HEK293T (cell line): ENCODE measurements at places on chromosomes 1 and 21.
A peak's percentile ranks its signal among the peaks of the same experiment; 100 is the strongest.

DNA sequence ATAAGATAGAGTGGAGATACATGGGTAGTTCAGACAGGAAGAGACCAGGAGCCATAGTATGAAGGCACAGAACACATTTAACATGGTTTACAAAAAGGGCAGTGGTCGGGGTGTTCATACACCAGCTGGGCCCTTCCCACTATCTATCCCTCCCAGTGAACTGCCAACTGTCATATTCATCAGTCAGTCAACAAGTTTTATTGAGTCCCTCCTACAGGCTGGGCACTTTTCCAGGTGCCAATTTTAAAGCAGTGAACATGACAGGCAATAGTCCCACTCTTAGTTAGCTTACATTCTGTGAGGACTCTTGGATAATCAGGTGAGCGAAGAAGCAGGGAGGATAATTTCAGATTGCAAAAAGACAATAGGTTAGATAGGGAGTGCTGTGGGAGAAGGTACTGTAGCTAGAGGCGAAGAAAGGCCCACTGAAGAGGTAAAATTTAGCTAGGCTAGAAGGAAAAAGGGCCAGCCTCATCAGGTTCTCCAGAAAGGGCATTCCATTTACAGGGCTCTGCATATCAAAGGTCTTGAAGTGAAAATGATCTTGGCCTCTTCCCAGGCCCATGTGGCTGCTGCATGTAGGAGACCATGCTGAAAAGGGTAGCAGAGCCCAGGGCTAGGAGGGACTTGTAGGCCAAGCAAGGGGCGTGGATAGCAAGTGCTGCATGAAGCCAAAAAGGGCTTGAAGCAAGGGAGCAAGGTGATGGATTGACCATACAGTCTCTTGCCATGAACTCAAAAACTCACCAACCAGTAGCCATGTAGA lies 274.7 kb upstream of the SNX7 start:
- no peak for DNase-seq

GRCh38 chr1:61539720-61540462 lies 185.1 kb downstream of the TM2D1 start:
- no peak for DNase-seq

- no peak for DNase-seq
Measured at GRCh38 chr1:36160388-36160948, 4.5 kb downstream of the MAP7D1 start.

- no peak for DNase-seq
Measured at GRCh38 chr1:7526196-7526866, 244.8 kb upstream of the VAMP3 start.

GRCh38 chr1:59577774-59578173 lies 237.0 kb upstream of the HOOK1 start:
- DNase-seq, result no peak

- DNase-seq, result peak; percentile 76
Measured at GRCh38 chr1:64898107-64898861, 68.1 kb downstream of the JAK1 start.

DNA sequence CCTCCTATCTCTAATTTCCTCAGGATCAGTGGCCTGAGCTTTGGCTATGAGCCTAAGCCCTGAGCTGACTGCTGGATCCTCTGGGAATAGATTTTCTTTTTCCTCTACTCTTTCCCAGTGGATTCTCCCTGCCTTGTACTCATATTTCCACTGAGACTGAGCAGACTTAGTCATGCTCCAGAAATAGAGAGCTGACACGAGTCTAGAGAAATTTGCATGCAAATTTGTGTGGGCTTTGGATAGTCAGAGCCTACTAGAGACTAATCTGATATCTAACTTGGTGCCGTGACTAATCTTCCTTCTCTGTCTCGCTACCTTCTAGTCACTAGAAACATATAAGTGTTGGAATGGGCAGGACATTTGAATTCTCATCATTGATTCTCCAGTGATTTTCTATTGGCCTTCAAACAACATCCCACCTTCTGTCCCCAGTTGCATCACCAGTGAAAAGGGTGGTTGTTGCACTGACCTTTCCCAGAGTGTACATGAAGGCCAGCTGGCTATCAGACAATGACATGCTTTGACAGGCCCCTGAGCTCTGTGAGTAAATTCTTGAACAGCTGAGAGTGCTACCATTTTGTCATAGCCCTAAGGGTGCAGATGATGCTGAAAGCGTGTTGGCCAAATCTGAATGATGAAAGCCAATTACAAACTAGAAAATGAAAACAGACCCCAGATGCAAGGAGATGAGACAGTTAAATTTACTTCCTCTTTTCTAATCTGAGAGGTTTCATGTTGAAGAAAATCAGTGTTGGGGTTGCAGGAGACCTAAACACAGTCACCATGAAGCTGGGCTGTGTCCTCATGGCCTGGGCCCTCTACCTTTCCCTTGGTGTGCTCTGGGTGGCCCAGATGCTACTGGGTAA lies at the start of gene FCRLA:
FCRLA (plus strand) TSS at position 748 of the 866 bp plus-strand sequence; CDS start at position 784, 36 bp downstream.
- no peak for DNase-seq

- DNase-seq, result no peak
Measured at GRCh38 chr1:9603766-9604753, 15.3 kb downstream of the TMEM201 start.

DNA sequence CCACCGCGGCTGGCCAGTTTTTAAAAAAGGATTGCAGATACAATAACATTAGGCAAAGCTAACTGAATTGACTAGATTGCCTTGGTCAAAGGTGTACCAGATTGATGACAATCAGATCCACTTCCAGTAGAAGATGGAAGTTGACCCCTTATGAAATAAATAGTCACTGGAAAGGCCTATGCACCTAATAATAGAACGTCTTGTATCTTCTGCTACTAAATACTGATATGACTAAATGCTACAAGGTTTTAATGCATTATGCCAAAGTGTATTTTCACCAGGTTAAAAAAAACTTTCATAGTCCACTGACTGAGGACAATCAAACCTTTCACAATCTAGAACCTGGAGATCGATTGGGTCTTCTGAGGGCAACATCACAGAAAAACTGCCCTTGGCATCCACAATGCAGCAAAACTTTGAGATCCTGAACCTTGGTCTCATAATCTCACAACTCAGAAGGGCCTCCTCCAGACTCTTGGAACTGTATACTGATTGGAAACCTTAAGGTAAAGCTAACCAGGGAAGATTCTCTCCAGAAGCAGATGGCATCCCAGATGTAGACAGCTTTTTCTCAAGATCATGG lies 7.8 kb upstream of the RBBP5 start:
- no peak for DNase-seq

DNA sequence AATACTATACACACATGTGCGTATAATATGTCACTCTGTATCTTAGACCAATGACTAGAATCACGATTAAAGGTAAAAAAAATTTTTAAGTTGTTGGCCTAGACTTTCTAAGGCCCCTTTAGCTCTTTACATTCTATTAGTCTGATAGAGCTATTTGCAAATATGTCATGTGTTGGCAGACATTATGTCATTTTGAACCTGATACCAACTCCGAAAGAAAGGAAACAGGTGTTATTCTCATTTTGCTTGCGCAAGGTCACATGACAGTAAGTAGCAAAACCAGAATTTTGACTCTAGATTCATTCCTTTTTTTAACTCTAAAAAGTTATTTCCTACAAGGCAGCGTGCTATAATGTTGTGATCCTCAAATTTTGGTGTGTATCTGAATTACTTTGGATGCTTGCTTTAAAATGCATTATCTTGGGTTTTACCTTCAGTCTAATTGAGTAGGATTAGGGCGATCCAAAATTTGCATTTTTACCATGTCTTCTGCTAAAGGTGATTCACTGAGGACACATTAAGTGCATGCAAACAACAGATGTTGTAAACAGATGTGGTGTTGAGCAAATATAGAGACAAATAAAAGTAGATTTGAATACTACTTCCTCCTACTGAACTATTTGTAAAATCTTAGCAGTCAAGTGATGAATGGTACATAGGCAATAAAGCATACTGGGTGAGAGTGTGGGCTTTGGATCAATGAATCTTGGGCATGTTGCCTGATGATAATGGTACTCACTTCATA lies 63.5 kb upstream of the KIAA1614 start:
- no peak for DNase-seq

- DNase-seq, result peak; percentile 69
Measured at GRCh38 chr1:150281221-150281757, 1.1 kb upstream of the CIART start.

- DNase-seq, result no peak
Measured at GRCh38 chr1:228957535-228957934, 222.3 kb downstream of the RHOU start.

GRCh38 chr1:46676531-46676930 lies 4.9 kb downstream of the TEX38 start:
- DNase-seq, result no peak

- peak; percentile 81 for DNase-seq
Measured at GRCh38 chr1:16155537-16156410, at the start of gene EPHA2. Gene EPHA2 (minus strand): TSS chr1:16156069. CDS start chr1:16155932, 137 bp downstream.

GRCh38 chr1:21319447-21320407 lies 29.5 kb upstream of the ECE1 start:
- DNase-seq, result no peak

DNA sequence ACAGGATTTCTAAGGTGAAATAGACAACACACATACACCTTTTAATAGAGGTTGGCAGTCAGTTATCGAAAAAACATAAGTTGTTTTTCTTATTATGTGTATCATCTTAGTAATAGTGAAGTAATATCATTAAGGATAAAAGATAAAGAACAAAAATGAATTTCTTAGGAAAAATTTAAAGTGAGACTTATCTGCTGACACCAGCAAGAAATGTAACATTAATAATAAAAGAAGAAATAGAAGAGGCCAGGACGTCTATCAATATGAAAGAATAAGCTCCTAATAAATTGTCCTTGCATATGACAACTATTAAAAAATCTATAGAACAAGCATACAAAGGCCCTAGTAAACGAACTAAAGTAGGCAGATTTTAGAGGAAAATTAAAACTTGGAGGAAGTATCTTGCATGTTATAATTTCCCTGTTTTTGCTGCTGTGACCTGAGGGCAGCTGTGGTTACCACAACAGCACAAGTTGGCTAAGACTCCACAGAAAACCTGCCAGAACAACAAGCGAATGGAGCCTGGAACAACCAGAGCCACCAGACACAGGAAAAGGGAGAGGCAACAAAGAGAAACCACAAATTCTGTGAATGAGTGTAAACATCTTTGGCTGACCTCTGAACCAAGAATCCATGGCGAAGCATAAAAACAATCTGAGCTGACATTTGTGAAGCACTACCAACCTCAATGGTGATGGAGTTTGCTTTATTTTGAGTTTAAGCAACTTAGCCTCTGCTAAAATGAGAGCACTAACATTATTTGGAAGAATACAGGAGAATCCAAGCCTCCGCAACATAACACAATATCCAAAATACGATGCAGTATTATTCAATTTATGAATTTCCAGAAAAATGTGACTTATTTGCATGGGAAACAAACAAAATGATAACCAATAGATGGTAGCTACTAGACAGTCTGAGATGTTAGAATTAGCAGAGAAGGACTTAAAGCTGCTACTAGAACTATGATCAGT lies 207.5 kb downstream of the KCNT2 start:
- DNase-seq, result no peak

DNA sequence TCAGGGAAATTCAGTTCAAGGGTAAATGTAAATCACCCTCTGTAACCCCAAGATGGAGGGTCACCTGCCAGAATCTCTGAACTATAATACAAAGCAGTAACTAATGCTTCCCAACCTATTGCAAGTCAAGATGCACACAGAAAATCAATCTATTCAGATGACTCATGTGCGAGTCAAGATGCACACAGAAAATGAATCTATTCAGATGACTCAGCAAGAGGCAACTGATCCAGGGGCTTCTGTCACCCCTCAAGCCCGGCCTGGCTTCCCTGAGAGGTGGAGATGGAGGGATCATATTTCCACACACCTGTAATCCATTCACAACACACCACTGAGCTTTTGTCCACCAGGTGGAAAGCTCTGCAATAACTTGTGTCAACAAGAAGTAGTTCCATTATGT lies 17.4 kb upstream of the HIVEP3 start:
- DNase-seq, result no peak

DNA sequence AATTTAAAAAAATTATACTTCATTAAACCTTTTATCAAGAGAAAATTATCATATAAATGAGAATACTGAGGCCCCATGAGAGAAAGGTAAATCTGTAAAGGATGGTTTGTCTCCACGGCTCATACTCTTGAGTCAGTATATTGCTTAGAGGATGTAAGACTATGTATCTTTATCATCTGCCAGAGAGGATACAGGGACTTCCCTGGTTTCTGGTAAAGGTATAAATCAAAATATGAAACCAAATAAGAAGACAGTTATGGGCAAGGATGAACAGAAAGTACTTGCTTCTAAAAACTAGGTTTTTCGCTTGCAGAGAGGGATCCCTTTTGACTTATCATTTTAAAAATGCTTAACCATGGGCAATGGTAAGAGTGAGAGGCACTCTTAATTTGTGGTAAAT lies 112.4 kb downstream of the POU2F1 start:
- no peak for DNase-seq

DNA sequence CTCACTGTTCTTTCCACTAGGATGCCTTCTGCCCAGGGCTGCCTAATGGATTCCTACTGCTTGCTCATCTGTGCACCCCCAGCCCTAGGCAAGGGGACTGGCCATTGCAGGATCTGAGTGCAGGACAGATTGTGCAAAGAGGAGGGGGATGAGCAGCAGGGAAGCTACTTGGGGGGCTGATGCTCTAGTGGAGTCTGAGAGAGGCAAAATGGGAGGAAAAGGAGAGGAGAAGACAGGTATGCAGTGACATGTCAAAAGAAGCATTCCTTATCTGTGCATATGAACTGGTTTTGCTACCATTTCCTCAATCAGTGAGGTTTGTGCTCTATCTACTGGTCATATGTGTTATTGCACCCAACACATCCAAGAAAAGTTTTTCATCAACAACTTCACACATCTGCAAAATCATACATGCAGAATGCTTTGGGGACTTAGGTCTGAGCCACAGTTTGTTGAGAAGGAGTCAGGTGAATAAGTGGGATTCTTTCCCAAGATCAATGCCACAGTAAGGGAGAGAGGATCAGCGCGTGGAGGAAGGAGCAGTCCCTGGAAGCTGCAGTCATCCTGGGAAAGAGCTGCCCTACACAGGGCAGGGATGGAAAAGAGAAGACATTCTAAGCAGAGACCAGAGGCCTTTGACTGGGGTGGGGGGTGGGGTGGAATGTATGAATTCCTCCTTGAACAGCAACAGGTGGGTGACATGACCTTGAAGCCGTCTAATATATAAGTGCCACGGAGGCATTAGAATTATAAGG lies 14.4 kb downstream of the SLC5A9 start:
- DNase-seq, result peak; percentile 55

- peak; percentile 25 for DNase-seq
Measured at GRCh38 chr1:18344755-18345154, 136.0 kb upstream of the KLHDC7A start.

DNA sequence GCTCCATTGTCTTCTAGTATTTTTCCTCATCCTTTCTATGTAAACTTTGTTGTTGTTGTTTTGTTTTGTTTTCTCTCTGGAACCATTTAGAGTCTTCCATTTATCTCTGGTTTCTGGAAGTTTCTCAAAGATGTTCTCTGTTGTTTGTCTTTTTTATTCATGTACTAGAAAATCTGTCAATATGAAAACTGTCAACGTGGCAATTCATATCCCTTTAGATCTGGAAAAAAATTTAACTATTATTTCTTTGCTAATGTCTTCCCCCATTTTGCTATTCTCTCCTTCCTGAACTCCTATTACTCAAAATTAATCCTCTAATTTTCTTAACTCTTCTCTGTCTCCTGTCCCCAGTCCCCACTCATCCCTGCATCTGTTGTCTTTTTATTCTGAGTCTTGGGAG lies 55.9 kb upstream of the LRRN2 start:
- DNase-seq, result no peak

- peak; percentile 18 for DNase-seq
Measured at GRCh38 chr1:209490013-209490412, 93.5 kb upstream of the CAMK1G start.
